ENCODE measurements at places on chromosomes 7 and 10.

- H3K27me3 ChIP-seq, result no peaks in the 10 kb centered on the region
- H3K36me3 ChIP-seq, result no peaks in the 10 kb centered on the region
- H3K27ac ChIP-seq, result no peak overlapping the region
- no peak overlapping the region for H3K4me3 ChIP-seq
- H3K4me1 ChIP-seq, result no peaks in the 10 kb centered on the region
Observed at GRCh38 chr7:14389181-14389591, 399.7 kb upstream of the ETV1 start.

DNA sequence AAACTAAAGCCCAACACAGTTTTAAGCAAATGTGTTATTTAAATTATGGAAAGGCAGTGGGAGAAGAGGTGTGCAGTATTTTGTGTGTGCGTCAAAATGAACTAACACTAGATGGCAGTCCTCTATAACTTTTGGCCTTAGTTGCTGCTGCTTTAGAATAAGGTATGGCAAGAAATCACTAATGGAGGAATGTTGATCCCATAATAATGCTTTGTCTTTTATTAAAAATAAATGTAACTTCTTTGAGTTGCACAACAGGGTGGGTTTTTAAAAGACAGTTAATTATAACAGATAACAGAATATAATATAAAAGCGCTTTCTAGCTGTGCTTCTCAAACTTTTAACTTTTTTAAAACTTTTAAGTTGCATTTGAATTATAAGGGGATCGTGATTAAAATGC, 56.4 kb downstream of the BBS9 start:
- H3K27me3 ChIP-seq, result no peaks in the 10 kb centered on the region
- no peak overlapping the region for H3K4me3 ChIP-seq
- H3K36me3 ChIP-seq, result no peaks in the 10 kb centered on the region
- no peak overlapping the region for H3K27ac ChIP-seq
- no peaks in the 10 kb centered on the region for H3K4me1 ChIP-seq

DNA sequence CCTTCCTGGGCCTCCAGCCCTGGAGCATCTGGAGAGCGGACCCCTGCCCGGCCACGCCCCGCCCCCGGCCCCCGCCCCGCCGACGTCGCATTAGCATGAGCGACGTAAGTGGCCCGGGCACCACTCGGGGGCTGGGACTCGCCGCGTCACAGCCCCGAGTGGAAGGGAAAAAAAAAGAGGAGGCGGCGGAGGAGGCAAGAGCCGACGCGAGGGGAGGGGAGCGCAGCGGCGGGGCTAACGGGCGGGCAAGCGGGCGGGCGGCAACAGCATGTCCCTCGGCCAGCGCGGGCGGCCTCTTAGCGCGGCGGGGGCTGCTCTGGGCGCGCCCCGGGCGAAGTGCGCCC, at the start of gene SLC18A3:
Gene SLC18A3 (plus strand): TSS at position 197 of the 344 bp plus-strand sequence. CDS start 431 bp downstream, outside the sequence.
- no peaks in the 10 kb centered on the region for H3K36me3 ChIP-seq
- peaks cover 36% of the 10 kb centered on the region for H3K4me1 ChIP-seq
- no peak for DNase-seq
- H3K4me3 ChIP-seq, result peak within 1 kb of the TSS; percentile 28
- peaks cover 96% of the 10 kb centered on the region for H3K27me3 ChIP-seq

DNA sequence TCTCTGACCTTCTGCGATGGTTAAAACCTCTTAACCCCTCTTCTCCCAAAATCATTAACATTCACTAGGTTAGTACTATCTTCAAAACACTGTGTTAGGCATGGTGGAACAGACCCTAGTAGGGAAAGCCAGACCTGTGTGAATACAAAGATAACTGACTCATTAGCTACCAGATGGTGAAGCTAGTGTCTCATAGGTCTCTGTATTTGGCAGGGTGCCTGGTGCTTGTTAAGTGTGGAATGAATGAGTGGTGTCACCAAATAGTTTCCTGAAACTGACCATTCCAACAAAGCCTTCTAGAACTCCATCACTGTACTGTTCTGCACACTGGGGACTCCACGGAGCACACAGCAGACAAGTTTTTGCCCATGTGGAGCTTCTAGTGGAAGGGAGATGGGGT, 27.7 kb upstream of the TM9SF3 start:
- no peak overlapping the region for H3K27ac ChIP-seq
- H3K27me3 ChIP-seq, result no peaks in the 10 kb centered on the region
- peaks cover 16% of the 10 kb centered on the region for H3K4me1 ChIP-seq
- DNase-seq, result no peak
- no peak overlapping the region for H3K4me3 ChIP-seq

DNA sequence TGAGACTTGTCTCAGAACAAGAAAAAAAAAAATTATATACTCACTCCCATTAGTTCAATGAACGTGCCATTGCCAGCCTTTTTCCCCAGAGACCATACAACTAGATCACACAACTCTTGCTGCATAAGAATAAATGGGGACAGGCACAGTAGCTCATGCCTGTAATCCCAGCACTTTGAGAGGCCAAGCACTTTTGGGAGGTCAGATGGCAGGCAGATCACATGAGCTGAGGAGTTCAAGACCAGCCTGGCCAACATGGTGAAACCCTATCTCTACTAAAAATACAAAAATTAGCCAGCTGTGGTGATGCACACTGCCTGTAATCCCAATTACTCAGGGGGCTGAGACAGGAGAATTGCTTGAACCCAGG, 13.6 kb downstream of the PDLIM1 start:
- peaks cover 71% of the 10 kb centered on the region for H3K4me1 ChIP-seq
- H3K27me3 ChIP-seq, result no peaks in the 10 kb centered on the region
- peak overlapping the region; percentile 76 for H3K27ac ChIP-seq

DNA sequence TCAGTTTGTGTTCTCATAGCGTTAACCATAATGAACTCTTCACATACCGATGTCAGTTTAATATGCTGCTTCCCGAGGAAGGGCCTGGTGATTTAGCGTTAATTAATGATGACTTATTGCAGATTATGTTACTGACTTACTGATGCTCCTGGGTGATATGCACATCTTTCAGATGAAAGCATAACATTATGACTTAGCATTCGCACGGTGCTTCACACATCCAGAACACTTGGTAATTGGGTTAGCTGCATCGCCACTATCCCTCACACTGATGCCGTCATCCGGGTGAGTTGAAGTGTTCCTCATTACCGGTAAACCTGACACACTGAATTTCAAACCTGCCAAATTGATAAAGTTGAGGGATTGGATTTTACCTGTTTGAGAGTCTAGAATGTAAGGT, 239.0 kb upstream of the PODXL start:
- no peak for DNase-seq
- no peaks in the 10 kb centered on the region for H3K27me3 ChIP-seq

DNA sequence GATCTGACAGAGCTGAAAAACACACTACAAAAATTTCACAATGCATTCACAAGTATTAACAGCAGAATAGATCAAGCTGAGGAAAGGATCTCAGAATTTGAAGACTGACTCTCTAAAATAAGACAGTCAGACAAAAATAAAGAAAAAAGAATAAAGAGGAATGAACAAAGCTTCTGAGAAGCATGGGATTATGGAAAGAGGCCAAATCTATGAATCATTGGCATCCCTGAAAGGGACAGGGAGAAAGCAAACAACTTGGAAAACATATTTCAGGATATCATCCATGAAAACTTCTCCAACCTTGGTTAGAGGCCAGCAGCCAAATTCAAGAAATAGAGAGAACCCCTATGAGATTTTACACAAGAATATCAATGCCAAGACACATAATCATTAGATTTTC, 804.8 kb upstream of the IGFBP3 start:
- H3K27ac ChIP-seq, result no peak overlapping the region
- no peak overlapping the region for H3K4me3 ChIP-seq
- H3K27me3 ChIP-seq, result no peaks in the 10 kb centered on the region
- H3K36me3 ChIP-seq, result no peaks in the 10 kb centered on the region

DNA sequence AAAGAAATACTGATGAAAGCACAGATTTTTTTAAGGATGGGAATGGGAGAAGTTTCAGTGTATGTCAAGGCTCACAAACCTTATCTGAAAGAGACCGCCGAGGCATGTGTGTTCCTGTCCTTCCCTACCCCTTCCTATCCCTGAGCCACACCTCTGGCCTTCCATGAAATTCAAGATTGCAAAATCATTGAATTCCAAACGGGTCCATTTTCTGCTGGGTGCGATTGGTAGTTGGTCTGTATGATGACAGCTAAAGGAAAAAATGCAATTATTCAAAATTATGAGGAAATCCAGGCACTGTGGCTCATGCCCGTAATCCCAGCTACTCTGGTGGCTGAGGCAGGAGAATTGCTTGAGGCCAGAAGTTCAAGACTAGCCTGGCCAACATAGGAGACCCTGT, 170.1 kb downstream of the ARHGAP12 start:
- peaks cover 49% of the 10 kb centered on the region for H3K4me1 ChIP-seq
- no peaks in the 10 kb centered on the region for H3K36me3 ChIP-seq
- H3K4me3 ChIP-seq, result peak overlapping the region; percentile 89
- DNase-seq, result no peak
- H3K27me3 ChIP-seq, result no peaks in the 10 kb centered on the region

- DNase-seq, result peak; percentile 63
- no peaks in the 10 kb centered on the region for H3K4me1 ChIP-seq
- no peak overlapping the region for H3K4me3 ChIP-seq
- H3K27ac ChIP-seq, result no peak overlapping the region
Observed at GRCh38 chr7:1695800-1696454, 25.9 kb downstream of the ELFN1 start.

GRCh38 chr7:69732203-69732602, 133.9 kb downstream of the AUTS2 start:
- DNase-seq, result no peak
- H3K36me3 ChIP-seq, result no peaks in the 10 kb centered on the region
- no peak overlapping the region for H3K4me3 ChIP-seq
- no peaks in the 10 kb centered on the region for H3K27me3 ChIP-seq
- H3K27ac ChIP-seq, result no peak overlapping the region
- H3K4me1 ChIP-seq, result no peaks in the 10 kb centered on the region

DNA sequence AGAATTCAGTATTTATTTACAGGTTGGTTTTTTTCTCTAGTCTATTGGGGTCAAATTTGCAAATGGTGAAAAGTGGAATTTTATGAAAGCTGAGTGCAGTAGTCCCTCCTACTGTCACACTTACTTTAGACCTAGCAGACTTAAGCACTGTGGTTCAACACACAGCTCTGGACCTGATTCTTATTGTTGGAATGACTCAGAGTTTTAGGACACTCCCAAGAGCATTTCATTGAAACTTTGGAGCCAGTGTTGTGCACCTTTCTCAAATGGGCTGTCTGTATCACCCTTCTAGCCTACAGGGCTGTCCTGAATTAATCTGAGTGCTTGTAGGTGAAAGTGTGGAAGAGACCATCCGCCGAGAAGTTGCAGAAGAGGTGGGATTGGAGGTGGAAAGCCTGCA, 16.1 kb downstream of the NUDT13 start:
- no peak overlapping the region for H3K27ac ChIP-seq
- no peaks in the 10 kb centered on the region for H3K27me3 ChIP-seq
- H3K4me3 ChIP-seq, result no peak overlapping the region
- DNase-seq, result no peak

GRCh38 chr7:142855756-142856564, 1.1 kb downstream of the EPHB6 start:
- peak; percentile 89 for DNase-seq
- no peaks in the 10 kb centered on the region for H3K36me3 ChIP-seq
- H3K4me3 ChIP-seq, result peak overlapping the region; percentile 78
- peaks cover 46% of the 10 kb centered on the region for H3K4me1 ChIP-seq

DNA sequence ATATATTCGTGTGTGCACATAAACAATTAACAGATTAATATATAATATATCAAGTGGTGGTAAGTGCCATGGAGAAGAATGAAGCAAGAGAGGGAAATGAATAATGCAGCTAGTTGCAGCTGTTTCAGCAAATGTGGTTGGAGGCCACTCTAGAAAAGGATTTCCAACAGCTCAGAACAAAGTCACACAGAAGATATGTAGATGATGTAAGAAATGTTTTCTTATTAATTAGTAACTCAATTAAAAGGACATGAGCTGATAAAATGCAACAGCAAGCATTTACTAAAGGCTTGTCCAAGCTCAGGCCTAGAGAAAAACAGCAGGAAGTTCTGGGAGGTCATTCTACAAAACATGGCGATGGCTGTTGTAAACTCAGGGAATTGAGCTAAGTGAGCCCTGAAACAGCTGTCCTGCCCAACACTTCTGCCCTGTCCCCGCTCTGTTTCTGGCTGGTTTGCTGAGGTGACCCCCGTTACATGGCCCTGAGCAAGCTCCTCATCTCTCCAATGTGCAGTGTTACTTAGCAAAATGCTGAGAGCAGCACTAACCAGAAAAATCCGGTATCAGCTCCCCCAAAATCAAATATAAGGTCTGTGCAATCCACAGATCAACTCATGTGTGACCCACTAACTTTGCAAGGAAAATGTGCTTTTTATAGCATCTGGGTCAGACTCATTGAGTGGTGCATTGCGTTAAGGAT, 23.4 kb upstream of the C10orf67 start:
- no peaks in the 10 kb centered on the region for H3K36me3 ChIP-seq
- no peaks in the 10 kb centered on the region for H3K27me3 ChIP-seq
- no peak overlapping the region for H3K27ac ChIP-seq
- DNase-seq, result no peak
- no peak overlapping the region for H3K4me3 ChIP-seq
- peaks cover 25% of the 10 kb centered on the region for H3K4me1 ChIP-seq

DNA sequence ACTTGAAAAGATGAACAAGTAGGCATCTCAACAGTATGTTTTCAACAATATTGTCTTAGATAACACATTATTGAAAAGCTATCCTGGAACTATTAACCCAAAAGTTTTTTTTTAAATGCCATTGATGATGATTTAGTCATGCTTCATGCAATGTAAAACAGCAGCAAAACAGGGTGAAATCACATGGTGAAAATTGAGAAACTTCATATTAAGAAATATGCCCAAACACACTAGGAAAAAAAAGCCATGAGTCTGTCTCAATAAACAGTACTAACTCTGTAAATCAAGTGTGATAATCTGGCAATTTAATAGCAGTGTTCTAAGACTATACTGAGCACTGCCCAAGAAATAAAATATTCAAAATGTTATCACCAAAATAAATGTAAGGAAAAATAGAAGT, 613.1 kb downstream of the KCNMA1 start:
- DNase-seq, result no peak
- H3K4me1 ChIP-seq, result no peaks in the 10 kb centered on the region

GRCh38 chr7:96826089-96826488, 116.4 kb upstream of the SEM1 start:
- H3K27me3 ChIP-seq, result no peaks in the 10 kb centered on the region
- no peaks in the 10 kb centered on the region for H3K36me3 ChIP-seq
- H3K4me1 ChIP-seq, result peaks cover 3% of the 10 kb centered on the region
- no peak for DNase-seq

DNA sequence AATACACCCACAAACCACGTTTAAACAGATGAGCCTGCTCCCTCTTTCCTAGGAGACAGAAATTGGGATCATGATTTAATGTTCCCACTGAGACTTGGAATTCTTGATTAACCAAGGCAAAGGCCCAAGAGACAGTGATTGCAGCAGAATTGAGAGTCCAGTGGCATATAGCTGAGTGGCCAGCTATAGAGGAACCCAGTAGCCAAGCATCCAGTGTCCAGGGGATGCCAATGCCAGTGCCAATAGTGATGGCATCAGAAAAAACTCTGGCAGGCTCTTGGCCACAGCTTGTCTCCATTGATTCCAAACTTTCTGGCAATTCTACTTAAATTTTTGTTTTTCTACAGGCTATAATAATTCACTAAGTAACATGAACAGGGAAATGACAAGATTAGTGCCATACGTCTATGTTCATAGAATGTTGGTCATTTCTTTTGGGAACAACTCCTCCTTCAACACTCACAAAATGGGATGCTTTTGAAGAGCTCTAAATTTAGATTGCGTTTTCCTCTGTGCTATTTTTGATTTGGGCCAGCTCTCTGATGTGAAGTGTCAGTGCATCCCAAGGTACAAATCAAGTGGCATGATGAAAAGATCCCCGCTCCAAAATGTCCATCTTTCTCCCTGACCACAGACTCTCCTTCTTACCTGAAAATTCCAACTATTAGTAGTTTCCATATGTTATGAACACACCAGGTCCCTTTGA, 83.1 kb upstream of the A1CF start:
- H3K4me1 ChIP-seq, result no peaks in the 10 kb centered on the region
- DNase-seq, result no peak
- no peak overlapping the region for H3K4me3 ChIP-seq
- no peaks in the 10 kb centered on the region for H3K27me3 ChIP-seq

Data from suprapubic skin (tissue), 4 donors.